ENCODE measurements at places on chromosomes 2 and 18.

DNA sequence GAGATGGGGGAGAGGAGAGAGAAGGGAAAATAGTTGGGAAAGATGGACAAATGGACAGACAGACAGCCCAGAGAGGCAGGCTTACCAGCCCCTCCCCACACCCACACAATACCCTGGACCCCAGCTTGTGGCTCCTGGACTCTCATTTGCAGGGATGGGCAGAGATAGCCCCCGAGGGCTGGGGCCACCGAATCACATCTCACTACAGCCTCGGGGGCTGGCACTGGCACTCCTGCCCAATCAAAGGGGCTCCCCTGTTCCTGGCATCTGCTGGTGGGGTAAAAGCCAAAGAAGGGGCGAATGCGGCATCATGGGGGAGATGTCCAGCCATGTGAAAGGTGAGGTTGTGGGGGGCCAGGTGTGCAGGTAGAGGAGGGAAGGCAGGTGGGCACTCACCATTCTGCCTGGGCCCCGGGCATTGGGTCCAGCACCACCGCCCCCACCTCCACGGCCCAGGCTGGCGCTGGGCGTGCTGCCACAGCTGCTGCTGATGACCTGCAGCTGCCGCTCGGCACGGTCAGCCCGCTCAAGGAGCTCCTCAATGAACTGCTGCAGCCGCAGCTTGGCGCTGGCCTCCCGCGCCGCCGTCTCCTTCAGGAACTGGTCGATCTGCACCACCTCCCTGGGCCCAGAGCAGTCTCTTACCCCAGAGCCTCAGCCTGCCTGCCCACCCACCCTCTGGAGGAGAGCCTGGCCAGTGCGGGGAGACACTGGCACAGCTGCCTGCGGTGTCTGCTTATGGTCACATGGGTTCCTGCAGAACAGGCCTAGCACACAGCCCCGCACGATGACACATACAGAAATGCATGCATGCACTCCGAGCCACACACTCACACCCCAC is 18.0 kb downstream of the FBXO41 start:
- DNase-seq: no peak

DNA sequence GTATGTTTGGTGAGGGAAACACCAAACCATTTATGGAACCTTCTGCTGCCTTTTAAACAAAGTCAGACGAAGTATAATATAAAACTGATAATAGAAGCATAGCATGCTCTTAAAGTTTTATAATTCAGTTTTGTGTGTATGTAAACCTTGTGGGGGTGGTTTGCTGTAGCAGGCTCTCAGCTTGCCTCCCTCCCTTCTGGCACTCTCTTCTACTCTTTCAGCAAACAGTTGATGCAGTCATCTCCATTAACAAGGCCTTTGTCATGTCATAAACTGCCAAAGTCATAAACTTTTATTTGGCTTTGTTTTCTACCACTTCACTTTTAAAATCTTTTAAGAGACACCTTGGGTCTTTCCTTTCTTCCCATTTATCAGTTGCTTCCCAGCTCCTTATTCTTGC is 448.2 kb upstream of the SETBP1 start:
- DNase-seq: no peak

DNA sequence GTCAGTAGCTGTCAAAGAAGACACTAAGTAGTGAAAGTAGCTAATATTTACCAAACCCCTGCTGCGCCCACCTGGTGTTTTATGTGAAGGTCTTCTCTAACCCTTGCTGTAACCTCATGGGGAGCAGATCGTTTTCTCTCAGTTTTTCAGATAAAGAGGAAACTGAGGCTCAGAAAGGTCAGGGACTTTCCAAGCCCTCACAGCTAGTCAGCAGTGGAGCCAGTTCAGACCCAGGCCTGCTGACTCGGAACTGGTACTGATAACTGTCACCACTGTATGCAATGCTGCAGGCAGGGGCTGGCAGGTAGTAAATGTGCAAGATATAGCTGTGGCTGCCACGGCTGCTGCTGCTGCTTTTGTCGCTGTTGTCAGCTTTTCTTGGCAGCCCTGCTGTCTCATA is 69.1 kb downstream of the LRRFIP1 start:
- DNase-seq: no peak

GRCh38 chr18:78926243-78926615 is 53.4 kb upstream of the SALL3 start:
- DNase-seq: no peak

DNA sequence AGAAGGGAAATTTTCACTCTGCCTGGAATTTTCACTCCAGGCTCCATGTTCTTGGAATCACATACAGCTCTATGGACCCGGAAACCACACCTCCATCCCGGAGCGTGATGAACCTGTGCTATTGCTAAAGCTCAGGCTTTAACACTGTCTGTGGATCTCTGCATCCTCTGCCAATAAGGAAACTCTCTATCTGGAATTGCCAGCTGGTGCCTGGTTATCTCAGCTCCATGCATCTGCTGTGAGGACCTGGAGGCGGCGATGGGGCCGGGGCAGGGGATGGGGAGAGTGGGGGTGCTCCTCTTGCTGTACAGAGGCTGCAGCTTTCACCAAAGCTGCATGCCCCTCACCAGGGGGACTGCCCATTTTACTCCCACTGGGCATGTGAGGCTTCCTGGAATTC is 754.0 kb upstream of the SOX11 start:
- DNase-seq: no peak

GRCh38 chr2:54516842-54517241 is 60.7 kb downstream of the SPTBN1 start:
- no peak for DNase-seq

DNA sequence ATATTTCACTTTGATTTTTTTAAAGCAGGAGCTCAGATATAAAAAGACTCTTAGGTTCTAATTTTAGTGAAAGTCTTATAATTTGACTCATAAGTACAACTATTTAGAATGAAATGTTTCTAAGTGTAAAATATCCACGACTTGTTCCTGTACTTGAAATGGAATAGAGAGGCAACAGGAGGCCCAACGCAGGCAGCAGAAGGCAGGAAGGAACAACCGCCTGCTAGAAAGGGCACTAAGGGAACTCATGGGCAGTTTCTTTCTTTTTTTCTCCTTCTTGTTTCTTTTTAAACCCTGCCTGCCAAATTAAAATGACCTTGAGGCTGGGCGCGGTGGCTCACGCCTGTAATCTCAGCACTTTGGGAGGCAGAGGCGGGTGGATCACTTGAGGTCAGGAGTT is 51.0 kb downstream of the RBMS1 start:
- no peak for DNase-seq

DNA sequence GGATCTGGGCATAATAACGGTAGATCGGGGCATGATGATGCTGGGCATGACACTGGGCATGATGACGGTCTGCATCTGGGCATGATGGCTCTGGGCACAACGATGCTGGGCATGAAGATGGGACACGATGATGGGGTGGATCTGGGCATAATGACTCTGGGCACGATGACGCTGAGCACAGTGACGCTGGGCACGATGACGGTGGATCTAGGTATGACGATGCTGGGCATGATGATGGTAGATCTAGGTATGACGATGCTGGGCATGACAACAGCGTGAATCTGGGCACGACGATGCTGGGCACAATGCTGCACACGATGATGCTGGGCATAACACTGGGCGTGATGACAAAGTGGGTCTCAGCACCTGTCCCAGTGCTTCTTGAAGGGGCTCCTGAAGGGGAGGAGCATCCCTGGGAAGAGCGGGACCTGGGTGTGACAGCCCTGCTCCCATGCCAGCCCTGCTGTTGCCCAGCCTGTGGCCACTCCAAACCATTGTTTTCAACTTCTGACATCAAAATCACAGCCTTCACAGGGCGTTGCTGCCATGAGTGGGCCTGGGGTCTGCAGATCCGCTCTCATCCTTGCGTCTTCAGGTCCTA is 30.4 kb upstream of the ALLC start:
- no peak for DNase-seq

DNA sequence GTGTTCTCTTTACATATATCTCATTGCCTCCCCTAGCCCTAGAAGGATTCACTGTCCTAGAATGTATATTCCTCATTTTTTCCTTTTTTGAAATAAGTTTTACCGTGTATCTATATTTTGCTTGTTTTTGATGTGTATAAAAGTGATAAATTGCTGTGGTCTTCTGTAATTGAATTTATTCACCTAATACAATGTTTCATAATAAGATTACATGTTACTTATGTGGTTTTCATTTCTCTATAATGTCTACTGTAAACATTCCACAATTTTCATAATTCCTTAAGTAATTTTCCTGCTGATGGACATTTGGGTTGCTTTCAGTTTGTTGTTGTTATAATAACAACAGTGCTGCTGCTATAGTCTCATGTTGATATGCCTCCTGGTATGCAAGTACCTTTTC is 118.2 kb downstream of the PHLPP1 start:
- DNase-seq: no peak

GRCh38 chr2:217382794-217383193 is 522.9 kb upstream of the TNP1 start:
- no peak for DNase-seq

- DNase-seq: no peak
Observed at GRCh38 chr2:128347701-128348539, 29.3 kb upstream of the HS6ST1 start.

DNA sequence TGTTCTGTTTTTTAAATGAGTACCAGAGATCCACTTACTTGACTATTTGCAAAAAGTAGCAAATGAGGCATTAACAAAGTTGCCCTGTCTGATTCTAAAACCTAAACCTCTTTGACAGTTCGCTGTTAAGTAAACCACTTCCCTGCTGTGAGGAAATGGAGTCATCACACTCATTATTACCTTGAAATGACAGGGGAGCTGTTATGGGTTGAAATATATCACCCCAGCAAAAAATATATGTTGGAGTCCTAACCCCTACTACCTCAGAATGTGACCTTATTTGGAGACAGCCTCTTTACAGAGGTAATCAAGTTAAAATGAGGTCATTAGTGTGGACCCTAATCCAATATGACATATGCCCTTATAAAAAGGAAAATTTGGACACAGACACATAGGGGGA is 36.1 kb downstream of the DHRS9 start:
- no peak for DNase-seq

GRCh38 chr18:28657961-28658360 is 481.0 kb upstream of the CDH2 start:
- no peak for DNase-seq

DNA sequence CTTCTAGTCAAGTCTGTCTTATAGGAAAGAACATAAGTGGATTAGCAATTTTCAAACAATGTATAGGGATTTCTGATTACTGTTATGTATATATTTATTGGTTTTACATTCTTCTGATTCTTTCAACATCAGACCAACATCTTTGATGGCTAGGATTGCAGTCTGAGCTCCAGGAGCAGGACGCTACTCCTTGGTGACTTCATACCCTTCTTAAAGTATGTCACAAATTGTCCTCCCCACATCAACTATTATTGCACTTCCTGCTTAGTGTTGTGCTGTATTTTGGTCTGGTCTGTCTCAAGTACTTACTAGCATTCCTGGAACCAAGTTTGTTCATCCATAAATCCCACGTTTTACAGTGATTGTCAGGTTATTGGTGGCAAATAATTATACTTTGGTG is 49.0 kb downstream of the MAP2 start:
- no peak for DNase-seq

DNA sequence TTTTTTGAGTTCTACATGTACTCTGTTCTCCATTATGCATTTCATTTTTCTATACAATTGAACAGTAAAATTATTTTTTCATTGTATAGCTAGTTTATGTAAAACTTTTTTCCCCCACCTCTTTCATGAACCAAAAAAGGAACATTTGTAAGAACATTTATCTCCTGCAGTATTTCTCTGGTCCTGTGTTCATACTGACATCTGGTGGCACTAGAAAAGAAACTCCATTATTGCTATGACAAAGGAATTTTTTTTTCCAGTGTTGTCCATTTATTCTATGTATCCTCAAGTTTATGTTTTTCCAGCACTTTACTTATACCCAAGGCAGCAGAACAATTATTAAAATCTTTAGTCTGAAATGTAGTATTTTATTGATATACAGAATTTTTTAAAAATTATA is 27.4 kb upstream of the CHAC2 start:
- no peak for DNase-seq

DNA sequence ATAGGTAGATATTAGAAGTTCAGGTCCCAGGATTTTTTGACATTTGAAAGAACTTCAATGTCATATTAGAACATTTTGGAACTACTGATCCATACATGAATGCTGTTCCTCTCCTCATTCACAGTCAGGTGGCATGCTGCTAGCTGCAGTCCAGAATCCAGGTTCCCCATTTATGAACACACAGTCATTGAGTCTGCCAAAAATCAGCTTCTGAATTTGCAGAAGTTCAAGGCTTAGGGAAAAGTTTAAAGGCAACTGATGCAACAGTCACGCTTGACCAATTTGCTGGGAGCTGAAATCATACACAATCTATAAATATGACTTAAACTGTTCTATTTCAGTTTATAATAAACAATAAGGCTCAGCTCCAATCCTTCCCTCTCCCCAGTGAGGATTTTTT is 17.3 kb upstream of the TTR start:
- DNase-seq: no peak

- no peak for DNase-seq
Observed at GRCh38 chr2:199261936-199262335, 195.8 kb downstream of the SATB2 start.

GRCh38 chr2:48129293-48129950 is 223.1 kb upstream of the FBXO11 start:
- DNase-seq: no peak

- no peak for DNase-seq
Observed at GRCh38 chr18:69697689-69698088, 250.0 kb downstream of the CD226 start.

DNA sequence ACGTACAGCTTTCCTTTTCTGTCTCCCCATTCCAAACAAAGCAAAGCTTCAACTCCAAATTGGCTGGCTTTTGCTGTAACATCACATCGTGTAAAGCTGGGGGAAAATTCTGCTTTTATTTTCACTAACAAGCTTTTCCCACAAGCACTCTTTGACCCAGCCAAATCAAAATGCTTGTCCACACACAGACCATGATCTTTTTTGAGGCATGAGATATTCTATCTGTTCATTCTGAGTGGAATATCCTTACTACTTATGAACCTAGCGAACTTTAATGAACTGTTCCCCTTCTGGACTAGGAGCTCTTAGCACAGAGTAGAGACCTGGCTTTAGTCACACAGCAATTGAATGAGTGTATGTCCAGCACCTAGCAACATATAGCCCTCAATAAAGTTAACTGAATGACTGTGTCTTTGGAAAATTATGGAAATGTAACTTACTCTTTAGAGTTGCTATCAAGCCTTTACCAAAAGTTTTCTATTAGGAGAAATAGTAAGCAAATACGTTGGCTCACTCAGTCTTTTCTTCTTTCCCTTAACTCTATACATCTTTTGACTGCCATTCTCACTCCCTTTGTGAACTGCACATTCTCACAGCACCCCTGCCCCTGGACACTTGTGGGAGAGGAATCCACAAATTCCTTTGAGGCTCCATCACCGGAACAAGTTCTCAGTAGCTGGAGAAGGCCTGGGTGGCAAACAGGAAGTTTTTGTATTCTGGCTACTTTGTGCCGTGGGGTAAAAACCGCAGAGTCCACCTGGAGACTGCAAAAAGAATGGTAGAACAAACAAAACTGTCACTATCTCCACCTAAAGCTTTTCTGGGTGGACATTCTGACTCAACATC is 1.3 kb upstream of the UBE2E3 start:
- no peak for DNase-seq

- DNase-seq: no peak
Observed at GRCh38 chr2:59791004-59791618, 762.3 kb downstream of the BCL11A start.

GRCh38 chr2:23706613-23707078 is 220.3 kb downstream of the ATAD2B start:
- DNase-seq: no peak

- DNase-seq: no peak
Observed at GRCh38 chr2:160062292-160063005, at the start of gene PLA2R1. Gene PLA2R1, minus strand, starts transcription at chr2:160062615. Its CDS starts 212 bp downstream, at chr2:160062403.

- DNase-seq: no peak
Observed at GRCh38 chr2:32958821-32959220, 12.1 kb downstream of the LTBP1 start.
